ENCODE measurements at places on chromosomes 11 and 22.

GRCh38 chr11:19546325-19546724 lies 166.3 kb upstream of the NAV2 start:
- DNase-seq, result no peak

GRCh38 chr11:117492578-117493251 lies 165.1 kb downstream of the CEP164 start:
- no peak for DNase-seq

GRCh38 chr11:62245271-62245753 lies 3.3 kb downstream of the SCGB1D2 start:
- peak; percentile 37 for DNase-seq

GRCh38 chr11:79243422-79244210 lies 197.2 kb downstream of the TENM4 start:
- DNase-seq, result no peak

GRCh38 chr11:217704-218103 lies 10.2 kb downstream of the RIC8A start:
- no peak for DNase-seq

DNA sequence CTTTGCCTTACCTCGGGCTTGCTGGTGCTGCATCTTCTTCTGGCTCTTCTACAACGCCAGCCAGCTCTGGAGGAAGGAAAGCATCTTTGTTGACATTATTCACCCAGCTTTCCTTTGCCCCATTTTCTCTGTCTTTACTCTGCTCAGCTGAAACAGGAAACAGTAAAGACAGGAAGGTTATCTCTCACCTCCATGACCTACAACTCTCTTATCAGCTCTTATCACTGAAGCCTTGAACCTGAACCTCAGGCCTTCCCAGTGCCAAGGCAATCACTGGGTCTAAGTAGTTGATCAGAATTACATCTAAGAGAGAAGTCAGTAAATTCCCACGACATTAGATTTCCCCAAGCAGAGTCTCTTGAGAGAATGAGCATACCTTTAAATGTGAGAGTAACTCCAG lies 59.6 kb upstream of the CCDC89 start:
- DNase-seq, result no peak

DNA sequence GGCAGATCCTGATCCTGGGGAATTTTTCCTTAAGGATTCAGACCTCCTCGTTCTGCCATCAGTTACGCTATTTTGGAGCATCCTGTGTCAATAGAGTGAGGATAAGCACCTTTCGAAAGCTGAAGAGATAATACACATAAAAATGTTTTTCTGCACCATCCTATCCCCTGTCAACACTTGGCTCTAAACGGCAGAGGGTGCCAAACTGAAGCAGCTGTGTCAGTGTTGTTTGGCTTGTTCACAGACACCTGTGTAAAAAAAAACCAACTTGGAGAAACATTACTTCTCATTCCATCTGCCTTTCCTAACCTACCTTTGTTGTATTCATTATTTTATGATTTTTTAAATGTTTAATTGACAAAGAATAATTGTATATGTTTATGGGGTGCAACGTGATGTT lies 417.0 kb upstream of the DDI1 start:
- DNase-seq, result no peak

GRCh38 chr11:93939084-93939760 lies 81.9 kb upstream of the HEPHL1 start:
- no peak for DNase-seq

GRCh38 chr22:20396639-20397038 lies 2.7 kb downstream of the ZNF74 start:
- no peak for DNase-seq

- DNase-seq, result no peak
Observed at GRCh38 chr11:78221396-78222315, 32.9 kb downstream of the USP35 start.

DNA sequence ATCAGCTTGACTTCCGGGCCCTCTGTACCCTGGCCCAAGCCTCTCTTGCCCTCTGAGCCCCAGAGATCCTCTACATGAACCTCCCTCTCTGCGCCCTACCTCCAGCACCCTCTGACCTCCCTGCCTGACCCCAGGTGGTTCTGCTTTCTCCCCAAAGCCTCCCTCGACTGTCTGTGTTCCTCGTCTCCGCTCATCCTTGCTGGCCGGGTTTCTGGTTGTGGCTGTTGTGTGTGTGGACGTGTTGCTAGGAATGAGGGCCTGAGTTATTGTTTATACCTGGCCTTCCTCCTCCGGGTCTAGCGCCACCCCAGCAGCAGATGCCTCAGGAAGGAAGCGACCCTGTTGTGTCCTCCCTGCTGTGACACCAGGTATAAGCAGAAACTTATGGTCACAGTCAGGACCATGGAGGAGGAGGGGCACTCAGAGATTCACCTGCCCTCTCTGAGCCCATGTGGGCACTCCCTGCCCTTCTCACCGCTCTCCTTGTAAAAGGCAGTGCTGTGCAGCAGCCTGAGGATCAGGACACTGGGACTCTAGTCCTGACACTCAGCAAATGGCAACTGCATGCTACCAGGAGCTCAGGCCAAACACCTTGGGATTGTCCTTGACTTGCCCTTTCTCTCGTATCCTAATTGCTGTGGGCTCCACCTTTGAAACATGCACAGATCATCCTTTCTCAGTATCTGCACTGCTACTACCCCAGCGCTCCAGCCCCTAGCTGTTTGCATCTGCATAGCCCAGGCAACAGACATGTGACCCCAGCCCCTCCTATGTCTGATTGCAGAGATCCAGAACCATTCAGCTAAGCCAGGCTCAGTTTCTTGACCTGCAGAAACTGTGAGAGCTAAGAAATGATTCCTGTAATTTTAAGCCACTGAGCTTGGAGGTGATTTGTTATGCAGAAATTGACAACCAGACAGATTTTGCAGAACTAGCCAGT lies 140.1 kb downstream of the ST3GAL4 start:
- DNase-seq, result no peak

GRCh38 chr11:103534191-103534590 lies 425.0 kb downstream of the DYNC2H1 start:
- DNase-seq, result no peak

DNA sequence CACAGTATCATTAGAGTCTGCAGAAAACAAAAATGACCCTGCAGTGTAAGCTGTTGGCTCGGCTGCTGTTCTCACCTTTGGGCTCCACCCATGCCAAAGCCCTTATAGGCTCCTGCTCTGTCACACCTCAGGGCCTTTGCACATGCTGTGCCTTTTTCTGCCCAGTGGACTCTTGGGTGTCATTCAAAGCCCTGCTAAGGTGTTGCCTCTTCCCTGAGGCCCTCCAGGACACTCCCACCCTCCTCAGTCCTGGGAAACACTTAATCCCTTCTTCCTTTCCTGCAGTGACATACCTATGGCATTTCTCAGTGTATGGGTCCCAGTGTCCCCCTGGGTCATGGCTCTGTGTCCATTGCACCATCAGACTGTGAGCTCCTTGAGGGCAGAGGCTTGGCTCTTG lies 29.1 kb upstream of the CACNG2 start:
- DNase-seq, result no peak

DNA sequence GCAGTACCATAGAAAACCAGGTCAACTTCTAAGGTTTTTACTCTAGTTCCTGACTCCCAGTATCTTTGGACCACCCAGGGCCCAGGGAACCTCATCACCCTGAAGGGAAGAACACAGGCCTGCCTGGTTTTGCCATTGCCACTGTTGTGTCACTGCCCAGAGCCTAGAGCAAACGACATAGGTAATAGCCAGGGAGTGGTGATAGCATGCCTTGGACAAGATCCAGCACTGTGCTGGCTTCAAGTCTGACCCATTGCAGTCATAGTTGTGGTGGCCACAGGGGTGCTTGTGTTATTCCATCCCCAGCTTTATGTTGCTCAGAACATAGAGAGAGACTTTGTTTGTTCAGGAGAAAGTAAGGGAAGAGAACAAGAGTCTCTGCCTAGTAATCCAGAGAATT lies 2310.2 kb downstream of the LRRC4C start:
- DNase-seq, result no peak

- DNase-seq, result no peak
Observed at GRCh38 chr11:67054836-67055523, 1.7 kb upstream of the RHOD start.

GRCh38 chr22:39664485-39665200 lies 94.1 kb downstream of the CACNA1I start:
- DNase-seq, result no peak

DNA sequence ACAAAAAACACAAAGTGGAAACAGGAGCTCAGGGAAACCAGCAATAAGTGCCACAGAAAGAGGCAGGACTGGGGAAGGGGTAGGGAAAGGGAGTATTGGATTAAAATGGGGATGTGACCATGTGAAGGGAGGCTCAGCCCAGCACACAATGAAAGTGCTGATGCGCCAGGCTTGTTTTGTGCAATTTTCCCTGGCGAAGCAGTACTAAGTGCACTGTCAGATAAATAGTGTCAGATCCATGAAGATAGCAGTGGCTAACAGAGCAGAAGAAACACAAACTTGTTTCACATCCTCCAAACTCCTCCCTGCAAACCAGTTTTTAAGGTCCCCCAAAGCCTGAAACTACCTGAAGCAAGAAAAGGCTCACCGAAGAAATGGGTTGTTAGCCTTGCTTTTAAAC lies 50.7 kb upstream of the RAPSN start:
- DNase-seq, result no peak

- no peak for DNase-seq
Observed at GRCh38 chr11:942823-943222, 17.2 kb downstream of the AP2A2 start.

DNA sequence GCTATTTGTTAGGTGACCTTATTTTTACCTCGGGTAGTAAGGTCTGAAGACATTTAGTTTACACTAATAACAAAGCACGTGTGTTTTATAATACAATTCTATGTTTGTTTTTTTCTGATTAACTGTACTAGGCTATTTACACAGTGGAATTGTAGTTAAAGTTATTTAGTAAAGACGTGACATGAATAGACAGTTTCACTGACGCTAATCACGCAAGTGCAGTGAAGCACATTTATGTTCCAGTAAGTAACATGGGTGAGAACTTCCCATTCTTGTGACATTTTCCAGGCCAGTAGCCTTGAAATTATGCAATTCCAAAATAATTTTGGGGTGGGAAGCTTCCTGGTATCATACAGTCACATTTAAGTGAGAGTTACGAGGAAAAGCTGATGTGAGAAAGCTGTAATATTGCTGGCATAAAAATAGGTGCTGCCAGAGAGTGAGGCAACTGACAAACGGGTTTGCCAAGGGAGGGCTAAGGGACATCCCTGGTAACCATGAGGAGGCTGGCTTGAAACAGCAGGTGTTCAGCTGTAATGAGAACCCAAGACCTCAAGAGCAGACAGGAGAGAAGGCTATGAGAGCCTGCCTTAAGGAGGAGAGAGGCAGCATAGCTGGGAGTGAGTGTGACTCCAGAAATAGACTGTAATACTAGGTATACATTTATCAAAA lies 378.8 kb downstream of the DCDC1 start:
- no peak for DNase-seq

GRCh38 chr22:26737262-26737661 lies 79.9 kb downstream of the MIAT start:
- DNase-seq, result no peak

All from right hindlimb (tissue), 1 donor.